ENCODE measurements at places on chromosomes 5 and 9.

DNA sequence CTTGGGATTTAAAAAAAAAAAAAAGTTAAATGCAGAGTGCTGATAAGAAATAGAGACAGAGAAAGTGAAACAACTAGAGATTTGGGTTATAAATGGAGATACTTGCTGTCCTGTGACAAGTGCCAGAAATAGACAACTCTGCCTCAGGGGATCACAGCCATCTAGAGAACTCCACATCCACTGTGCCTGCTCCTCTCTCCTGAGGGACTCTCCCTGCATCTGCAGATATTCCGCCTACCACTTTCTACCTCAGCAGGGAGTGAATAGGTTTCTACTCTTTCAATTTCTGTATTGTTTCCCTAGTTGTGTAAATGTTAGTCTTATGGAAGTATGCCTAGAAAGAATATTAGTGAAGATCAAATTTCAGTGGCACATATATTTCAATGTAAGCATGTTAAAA, 307.2 kb downstream of the HTR1A start:
- DNase-seq, result no peak

GRCh38 chr5:140216478-140217074, 41.6 kb downstream of the CYSTM1 start:
- DNase-seq, result no peak

DNA sequence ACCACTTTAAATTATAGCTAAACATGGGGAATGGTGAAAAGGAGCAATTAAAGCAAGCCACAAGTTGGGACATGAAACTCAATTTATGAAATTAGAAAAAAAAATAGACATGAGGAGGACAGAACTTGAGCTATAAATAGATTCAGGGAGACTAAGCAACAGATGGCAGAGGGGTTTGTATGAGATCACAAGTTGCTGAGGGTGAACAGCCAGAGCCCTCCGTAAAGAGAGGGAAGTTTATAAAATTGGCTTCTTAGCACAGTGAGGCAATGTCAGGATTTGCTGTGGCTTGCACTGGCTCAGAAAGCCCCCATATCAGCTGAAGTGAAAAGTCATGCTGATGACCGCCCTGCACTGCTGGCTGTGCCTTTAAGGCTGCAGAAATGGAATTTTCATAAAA, 443.4 kb upstream of the CD180 start:
- DNase-seq, result no peak

- no peak for DNase-seq
Measured at GRCh38 chr5:113085880-113086409, 109.3 kb downstream of the DCP2 start.

DNA sequence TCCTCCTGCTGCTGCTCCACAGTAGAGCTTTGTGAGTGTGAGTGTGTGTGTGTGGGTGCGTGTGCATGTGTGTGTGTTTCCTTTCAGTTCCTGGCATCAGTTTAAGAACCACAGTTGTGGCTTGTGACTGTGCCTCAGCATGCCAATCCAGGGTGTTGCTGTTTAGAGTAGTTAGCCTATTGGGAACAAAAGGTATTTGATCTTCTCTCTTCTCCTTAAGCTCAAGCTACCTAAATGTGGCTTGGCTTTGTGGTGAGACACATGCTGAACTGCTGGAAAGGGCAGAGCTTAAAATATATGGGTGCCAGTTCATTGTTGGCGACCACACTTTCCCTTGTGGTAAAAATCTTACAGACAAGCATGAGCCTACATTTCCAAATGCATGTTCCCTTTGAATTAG, 116.6 kb upstream of the BNC2 start:
- no peak for DNase-seq

DNA sequence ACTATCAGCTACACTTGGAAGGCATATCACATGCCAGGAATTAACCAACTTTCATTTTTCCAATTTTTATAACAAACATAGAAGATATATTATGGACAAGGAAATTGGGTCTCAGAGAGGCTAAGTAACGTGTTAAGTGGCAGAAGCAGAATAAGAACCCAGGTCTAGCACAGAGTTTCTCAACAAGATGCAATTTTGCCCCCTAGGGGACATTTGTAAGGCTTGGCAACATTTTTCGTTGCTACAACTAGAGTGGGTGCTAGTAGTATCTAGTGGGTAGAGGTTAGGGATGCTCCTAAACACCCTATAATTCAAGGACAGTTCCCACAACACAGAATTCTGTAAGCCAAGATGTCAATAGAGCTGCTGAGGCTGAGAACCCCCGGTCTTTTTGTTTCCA, 180.6 kb downstream of the SNCAIP start:
- DNase-seq, result no peak

- DNase-seq, result no peak
Measured at GRCh38 chr5:66710557-66711088, 114.4 kb downstream of the MAST4 start.

DNA sequence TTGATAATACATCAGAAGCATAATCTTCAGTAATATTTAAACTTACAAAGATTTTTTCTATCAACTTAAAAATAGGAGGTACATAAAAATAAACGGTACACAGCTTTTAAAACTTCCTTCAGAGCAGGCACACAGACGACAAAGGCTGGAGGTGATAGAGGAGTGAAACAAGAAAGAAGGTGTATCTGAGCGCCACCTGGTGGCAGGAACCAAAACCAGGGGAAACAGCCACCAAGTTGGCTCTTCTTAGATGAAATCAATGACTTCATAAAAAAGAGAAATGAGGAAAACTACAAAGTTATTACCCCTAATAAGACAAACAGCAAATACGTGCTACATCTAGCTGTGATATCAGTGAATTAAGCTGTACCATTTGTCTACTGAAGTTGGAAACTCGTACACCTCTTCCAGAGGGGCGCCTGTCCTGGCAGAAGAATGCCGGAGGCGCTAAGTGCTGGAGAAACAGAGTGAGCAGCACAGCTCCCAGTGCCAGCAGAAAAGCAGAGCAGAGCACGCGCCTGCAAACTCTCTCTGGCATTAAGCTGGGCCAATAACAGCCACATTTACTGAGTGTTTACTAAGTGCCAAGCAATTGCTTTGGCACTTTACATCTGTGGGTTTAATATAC, 85.9 kb downstream of the SETX start:
- peak; percentile 45 for DNase-seq

- no peak for DNase-seq
Measured at GRCh38 chr9:137953683-137954438, 76.3 kb downstream of the CACNA1B start.

GRCh38 chr5:177499842-177500241, 2.4 kb upstream of the PDLIM7 start:
- no peak for DNase-seq

DNA sequence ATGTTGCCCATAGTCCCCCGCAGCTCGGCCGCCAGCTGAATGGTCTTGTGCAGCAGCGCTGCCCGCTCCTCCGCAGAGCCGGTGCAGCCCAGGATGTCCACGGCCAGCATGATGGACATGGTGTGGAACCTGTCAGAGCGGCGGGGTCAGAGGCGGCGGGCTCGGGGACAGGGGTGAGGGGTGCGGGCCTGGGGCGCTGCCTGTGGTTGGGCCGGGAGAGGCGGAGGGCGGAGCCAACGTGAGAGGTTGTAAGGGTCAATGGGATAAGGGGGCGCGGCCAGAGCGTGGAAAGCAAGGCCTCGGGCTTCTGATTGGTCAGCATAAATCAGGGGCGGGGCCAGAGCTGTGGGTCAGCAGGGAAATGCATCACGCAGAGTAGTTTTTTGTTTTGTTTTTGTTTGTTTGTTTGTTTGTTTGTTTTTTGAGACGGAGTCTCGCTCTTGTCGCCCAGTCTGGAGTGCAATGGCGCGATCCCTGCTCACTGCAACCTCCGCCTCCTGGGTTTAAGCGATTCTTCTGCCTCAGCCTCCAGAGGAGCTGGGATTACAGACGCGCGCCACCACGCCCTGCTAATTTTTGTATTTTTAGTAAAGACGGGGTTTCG, 6.8 kb upstream of the TOR2A start:
- no peak for DNase-seq

DNA sequence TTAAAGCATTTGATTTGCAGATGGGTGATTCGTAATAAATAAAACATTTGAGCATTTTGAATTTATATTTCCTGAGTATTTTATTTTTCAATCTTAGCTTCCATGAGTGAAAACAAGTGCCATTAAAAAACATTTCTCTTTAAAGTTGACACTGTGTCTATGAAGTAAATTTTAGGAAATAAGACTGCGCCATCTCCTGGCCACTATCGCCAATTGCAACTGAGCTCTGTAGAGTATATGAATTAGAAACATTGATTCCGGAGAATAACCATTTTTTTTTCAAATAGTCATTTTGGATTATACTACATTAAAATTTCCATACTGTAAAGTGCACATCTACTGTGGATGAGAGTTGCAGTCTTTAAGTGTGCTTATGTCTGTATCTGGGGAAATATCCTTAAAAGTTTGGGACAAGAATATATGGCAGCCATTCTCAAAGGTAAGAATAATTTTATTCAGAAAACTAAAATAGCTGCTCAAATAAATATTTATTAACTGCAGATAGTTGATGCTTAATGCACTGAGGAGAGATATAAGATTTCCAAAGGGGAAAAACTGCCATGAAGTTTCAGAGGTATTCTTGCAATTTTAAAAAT, 5.9 kb downstream of the DMRTA1 start:
- DNase-seq, result no peak

DNA sequence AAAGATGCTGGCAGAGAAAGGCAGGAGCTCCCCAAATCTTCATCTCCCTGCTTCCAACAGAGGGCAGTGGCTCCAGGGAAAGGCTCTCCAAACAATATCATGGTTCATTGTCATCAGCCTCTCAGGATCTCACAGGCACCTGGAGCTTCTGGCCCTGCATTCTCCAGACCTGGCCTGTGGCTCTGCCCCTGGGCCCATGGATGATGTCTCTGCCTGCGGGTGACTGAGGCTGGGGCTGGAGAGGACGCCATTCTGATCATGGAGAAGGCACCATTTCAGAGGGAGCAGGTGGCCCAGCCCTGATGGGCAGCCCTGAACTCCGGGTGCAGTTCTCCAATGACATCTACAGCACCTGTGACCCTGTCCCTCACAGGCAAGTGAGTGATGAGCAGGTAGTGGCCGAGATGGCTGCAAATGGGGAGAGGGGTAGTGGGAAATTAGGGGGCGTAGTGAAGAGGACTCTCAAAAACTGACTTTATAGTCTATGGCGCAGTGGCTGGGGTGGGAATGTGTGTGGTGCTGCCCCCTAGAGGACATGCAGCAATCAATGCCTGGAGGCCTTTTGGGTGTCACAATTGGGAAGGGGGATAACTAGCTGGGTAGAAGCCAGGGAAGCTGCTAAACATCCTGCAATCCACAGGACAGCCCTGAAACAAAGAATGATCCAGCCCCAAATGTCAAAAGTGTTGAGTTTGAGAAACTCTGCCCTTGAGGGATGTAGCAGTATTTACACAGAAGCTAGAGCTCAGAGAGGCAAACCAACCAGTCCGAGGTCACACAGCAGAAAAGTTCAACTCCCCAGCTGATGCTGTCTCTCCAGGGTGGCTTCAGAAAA, 3.2 kb downstream of the SH3PXD2B start:
- no peak for DNase-seq

DNA sequence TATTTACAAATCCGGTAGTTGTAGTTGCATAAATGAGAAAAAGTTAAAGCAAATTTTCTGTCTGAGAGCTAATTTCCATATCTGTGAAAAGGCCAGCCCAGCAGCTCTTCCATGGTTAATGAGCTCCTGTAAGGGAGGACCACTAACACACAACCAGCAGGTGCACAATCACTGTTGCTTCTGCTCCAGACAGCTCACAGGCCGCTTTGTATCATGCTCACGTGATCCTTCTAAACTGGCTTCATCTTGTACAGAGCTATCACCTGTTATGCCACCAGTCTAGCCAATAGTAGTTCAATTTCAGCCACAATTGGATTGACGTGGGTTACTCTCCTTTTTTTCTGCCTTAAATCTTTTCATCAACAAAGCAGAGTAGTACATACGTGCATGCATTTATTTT, 38.3 kb upstream of the FBXL17 start:
- DNase-seq, result no peak

- DNase-seq, result peak; percentile 46
Measured at GRCh38 chr5:67206929-67207328, 10.3 kb upstream of the CD180 start.

- no peak for DNase-seq
Measured at GRCh38 chr9:97425336-97425972, 13.6 kb downstream of the TDRD7 start.

DNA sequence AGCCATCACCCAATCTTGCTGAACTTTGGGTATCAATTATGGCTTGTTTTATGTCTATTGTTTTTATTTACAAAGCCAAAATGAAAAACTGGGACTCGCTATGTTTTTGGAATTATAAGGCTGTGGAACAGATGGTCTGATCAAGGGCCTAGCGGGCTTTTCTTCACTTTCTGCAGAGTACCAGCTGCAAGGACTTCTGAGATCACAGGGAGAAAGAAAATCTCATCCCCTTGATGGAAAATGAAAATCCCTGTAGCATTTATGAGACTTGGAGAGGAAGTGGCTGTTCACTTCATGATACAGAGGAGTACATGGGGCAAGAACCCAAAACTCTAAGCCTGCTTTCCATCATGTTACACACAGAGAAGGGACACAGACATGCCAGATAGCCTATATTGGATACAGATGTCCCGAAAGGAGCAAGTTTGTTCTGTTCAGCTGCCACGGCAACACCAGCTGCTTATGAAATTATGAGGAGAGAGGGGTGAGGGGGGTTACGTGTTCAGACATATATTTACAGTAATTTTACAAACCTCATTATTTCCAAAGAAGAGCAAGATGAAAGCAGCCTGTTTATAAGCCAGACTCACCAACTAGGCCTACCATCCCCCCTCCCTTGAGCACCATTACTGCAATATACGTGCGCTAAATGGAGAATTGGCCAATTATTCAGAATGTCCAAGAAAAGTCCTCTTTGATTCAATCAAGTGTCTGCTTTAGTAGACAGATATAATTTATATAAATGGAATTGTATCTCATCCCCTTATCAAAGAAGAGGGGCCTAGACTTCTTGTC, 220.0 kb downstream of the MARCHF11 start:
- DNase-seq, result no peak

DNA sequence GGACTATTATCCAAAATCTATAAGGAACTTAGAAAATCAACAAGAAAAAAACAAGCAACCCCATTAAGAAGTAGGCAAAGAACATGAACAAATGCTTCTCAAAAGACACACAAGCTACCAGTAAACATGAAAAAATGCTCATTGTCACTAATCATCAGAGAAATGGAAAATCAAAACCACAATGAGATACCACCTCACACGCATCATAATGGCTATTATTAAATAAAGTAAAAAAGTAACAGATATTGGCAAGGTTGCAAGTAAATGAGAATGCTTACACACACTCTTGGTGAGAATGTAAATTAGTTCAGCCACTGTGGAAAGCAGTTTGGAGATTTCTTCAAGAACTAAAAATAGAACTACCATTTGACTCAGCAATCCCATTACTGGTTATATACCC, 167.0 kb upstream of the DMRTA1 start:
- no peak for DNase-seq

- no peak for DNase-seq
Measured at GRCh38 chr9:35842020-35842745, 13.2 kb downstream of the TMEM8B start.

- no peak for DNase-seq
Measured at GRCh38 chr9:72564479-72565281, 43.3 kb downstream of the TMC1 start.

All from stimulated activated CD4-positive, alpha-beta T cell treated with anti-CD3 and anti-CD28 coated beads, Interleukin-1b, Interleukin-23, amount 100 ng/mL, for 1 hour (primary cell).